Vagina (tissue), 2 donors: ENCODE measurements at places on chromosomes 4 and X.

DNA sequence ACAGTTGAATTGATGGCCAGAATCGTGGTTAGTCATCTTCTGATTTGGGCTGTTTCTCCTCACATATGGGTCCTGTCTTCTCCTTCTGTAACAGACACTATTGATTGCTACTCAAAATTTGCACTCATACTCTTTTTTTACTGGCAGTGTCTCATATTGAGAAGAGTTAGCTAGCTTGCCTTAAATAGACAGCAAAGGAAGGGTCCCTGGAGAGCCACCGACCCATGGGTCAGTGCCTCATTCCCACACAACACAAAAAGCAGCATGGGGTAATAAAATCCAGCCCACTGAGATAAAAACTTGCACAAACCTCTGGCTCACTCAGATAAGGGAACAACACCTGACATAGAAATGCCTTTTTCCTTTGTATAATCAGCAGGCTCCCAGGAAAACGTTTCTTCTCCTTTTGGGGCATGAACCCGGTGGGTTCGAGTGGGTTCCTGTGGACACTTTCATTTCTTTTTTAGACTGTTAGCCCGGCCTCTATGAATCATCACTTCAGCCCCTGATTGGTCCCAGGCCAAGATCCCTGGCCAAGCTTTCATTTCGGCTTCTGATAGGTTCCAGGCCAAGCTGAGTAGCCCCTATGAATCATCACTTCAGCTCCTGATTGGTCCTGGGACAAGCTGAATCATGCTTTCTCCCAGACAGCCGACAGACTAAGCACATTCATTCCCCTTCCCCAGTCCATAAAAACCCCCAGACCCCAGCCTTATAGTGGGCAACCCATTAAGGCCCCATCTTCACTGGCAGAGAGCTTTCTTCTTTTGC lies 408.1 kb downstream of the DCAF12L2 start:
- DNase-seq, result no peak

GRCh38 chr4:176205299-176205698 lies 9.9 kb upstream of the SPATA4 start:
- DNase-seq, result no peak

GRCh38 chr4:178165251-178165950 lies 723.2 kb upstream of the AGA start:
- DNase-seq, result no peak

DNA sequence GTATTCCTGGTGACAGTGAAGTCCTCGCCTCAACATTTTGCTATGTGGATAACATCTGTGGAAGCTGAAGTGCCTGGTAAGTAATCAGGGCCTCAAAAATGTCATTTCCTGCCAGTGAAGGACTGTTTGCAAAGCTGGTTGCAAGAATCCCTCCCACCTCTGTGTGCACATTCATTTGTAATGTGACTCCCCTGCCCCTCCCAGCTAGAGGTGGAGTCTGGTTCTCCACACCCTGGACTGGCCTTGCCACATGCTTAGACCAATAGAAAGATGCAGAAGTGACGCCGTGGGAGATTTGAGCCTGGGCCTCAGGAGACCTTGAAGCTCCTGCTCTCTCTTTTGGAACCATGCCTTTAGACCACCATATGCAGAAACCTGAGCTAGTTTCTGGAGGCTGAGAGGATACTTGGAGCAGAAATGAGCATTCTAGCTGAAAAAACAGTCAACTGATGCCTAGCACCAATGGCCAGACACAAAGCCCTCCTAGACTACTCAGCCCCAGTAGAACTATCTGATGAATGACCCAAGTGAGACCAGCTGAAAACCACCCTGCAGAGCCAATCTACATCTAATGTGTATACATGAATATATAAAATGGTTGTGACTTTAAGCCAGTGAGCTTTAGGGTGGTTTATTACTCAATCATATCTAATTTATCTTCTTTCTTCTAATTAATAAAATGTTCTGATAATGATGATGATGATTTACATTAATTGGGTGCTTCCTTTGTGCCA lies 47.8 kb upstream of the CRMP1 start:
- DNase-seq, result no peak

DNA sequence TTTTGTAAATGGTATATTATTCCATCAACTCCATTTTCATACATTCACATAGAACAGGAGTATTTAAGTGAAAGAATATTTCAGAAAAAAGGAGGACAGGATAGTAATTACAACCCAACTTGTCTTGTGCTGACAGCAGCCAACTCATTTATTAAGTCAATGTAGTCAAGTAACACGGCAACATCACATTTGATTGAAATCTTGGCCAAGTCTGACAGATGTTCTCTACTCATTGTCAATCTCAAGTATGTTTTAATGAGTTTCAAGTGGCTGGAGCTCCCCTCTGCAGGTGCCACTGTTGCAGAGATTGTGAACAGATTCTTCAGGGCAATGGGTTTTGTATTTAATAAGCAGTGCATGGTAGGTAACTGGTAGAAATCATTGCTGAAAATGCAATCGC lies 332.5 kb downstream of the C4orf33 start:
- DNase-seq, result no peak

- no peak for DNase-seq
Measured at GRCh38 chr4:108559068-108559793, 61.1 kb upstream of the RPL34 start.

- DNase-seq, result no peak
Measured at GRCh38 chr4:176927664-176928063, 134.9 kb upstream of the VEGFC start.

GRCh38 chr4:105022811-105023667 lies 123.6 kb upstream of the TET2 start:
- no peak for DNase-seq

GRCh38 chr4:17912011-17912410 lies 101.2 kb downstream of the NCAPG start:
- DNase-seq, result no peak

DNA sequence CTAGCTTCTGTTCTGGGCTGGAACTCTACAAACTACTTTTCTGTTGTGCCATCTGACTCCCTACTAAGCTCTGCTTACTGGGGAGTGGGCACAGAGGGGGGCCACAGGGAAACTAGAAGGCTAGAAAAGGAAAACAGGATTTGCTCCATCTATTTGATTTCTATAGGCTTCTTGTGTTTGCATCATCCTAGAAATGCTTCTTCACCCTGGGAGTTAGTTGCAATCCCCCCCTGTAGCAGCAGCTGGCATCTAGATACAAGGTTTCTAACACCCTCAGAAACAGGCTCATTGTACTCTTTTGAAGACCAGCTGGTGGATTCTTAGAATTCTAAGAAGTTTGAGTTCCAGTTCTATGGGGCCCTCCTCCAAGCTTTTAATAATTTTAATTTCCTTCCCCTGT lies 213.4 kb downstream of the TMA16 start:
- no peak for DNase-seq

DNA sequence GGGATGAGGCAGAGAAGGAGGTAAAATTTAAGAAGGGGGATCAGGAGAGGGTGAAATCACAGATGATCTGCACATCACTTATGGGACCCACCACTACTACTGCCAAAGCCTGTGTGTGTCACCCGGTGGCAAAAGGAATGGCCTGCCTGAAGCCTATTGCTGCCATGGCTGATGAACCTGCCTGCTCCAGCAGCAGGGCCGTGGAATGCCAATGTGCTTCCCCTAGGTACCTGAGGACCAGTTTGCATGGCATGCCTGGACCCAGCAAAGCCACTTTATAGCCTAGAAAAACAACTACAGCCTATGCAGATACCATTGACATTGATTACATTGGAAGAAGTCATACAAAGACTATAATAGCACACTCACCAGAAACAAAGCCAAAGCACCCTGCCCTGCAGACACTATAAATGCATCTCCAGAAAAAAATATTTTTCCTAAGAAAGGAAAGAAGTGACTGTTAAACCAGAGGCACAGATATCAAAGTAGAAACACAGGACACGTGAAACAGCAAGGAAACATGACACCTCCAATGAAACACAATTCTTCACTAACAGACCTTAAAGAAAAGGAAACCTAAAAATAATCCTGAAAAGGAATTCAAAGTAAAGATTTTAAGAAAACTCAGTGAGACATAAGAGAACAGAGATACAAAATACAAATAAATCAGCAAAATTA lies 680.7 kb upstream of the GRID2 start:
- DNase-seq, result no peak

- DNase-seq, result no peak
Measured at GRCh38 chr4:25032126-25032525, 1.4 kb upstream of the LGI2 start.

GRCh38 chr4:2246384-2247127 lies 4.6 kb upstream of the HAUS3 start:
- DNase-seq, result peak; percentile 77

- no peak for DNase-seq
Measured at GRCh38 chr4:153205757-153206156, 1.5 kb downstream of the TRIM2 start.

DNA sequence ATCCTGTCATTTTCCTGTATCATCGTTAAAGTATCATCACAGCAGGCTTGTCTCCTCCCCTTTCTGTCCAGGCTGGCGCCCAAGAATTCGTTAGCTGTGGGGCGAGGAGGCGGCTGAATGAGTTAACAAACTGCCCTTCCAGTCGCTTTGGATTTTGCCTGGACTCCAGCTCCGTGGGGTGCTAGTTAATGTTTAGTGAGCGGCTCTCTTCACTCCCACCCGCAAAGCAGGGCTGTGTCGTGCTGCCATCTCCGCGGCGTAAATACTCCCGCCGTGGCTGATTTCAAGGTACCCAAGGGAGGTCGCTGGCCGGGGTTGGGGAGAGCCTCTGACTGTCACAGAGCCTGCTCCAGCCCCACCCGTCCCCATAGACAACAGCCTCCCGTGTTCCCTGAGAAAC lies 44.9 kb upstream of the SPRY1 start:
- no peak for DNase-seq

GRCh38 chr4:10715696-10716095 lies 31.1 kb upstream of the CLNK start:
- no peak for DNase-seq

DNA sequence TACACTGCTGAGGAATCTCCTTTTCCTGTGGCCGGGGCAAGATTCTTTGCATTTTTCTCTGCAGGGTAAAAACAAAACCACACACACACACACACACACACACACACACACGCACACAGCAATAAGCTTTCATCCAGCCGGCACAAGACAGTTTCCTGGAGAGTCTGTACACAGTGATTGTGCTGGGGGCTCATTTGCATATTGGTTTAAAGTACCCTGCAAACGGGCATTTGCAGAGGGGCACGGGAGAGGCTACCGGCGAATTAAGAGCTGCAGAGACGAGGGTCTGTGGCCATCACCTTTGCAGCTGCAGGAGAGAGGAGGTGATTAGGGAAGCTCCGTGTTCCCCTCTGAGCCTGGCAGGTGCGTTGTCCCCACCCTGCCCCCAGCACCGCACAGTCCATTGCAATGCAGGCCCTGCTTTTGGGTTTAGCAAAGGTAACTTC lies 219.9 kb downstream of the SHOX start:
- DNase-seq, result peak; percentile 27

DNA sequence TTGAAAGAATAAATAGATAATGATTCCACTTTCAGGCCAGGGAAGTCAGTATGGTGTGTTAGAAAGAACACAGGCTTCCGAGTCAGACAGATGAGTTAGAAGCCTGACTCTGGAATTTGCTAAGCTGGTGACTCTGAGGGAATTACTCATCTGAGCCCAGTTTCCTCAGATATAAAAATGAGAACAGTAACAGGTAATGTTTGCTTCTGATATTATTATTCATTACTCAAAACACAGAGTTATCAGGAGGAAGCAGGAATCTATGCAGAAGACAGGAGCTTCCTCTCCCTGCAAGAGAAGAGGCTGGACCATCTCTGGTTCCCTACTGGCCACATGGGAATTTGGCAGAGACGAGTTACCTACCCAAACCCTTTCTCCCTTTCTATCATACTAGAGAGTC lies 163.1 kb downstream of the EVC2 start:
- no peak for DNase-seq

- DNase-seq, result no peak
Measured at GRCh38 chr4:1631136-1631535, 53.0 kb downstream of the FAM53A start.

DNA sequence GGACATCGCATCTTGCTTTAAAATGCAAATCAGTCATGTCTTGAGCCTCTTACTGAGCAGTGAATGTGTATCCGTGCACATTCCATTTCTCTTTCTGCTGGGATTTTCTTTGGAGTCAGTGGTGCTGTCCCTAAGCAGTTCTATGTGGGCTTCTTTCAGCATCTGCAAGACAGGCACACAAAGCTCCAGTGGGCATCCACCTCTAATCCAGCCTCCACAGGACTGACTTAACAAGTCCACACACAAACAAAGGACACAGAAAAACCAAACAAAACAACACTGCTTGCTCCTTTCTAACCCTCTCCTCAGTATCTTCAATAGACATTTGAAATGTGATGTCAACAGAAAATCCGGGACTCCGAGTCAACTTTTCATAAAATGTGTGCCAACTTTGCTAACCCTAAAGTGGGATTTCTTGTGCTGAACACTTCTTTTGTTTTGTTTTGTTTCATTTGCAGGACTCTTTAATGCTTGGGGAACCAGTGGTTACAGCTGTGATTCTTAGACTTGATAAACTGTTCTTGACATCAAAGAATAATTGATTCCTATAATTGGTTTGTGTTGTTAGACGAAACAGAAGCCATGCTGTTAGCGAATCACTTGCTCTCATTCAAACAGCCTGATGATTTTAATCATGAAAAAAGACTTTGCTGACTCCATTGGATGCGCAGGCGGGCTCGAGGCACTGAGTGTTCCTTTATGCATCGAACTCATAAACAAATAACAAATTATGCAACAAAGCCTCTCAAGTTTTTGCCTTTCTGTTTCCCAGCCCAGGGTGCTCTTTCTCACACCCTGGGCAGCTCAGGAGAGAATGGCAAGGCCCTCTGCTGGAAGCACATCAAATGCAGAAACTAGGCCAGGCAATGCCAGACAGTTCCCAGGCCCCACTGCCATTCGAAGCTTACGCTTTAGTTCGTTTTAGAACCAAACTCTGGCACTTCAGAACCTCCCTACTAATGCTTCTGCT lies 20.1 kb downstream of the ETNPPL start:
- no peak for DNase-seq

GRCh38 chrX:35351795-35352483 lies 409.3 kb downstream of the FAM47B start:
- no peak for DNase-seq

GRCh38 chrX:8390771-8391170 lies 73.9 kb upstream of the VCX3B start:
- DNase-seq, result no peak

DNA sequence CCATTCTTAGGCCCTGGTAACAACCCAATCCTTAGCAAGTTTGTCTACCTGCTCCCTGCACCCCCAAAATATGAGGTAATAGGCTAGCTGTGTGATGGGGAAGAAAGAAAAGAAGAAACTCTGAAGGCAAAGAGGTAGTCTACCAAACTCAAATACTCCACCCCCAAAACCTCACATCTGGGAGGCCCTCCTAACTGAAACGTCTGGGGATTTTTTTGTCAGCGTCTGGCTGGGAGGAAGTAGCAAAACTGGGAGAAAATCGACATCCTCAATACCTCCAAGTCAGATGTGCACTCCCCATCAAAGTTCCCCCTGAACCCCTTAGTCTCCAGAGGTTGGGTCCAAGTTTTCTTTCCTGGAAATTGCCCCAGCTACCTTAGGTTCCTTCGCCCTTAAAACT lies 1.0 kb downstream of the LAMP2 start:
- DNase-seq, result no peak

- DNase-seq, result no peak
Measured at GRCh38 chr4:123463869-123464268, 67.3 kb downstream of the SPRY1 start.
